Fibroblast of skin of left biceps (primary cell): ENCODE measurements at places on chromosomes 5 and 9.

GRCh38 chr9:73154271-73154670 is 2.6 kb downstream of the ANXA1 start:
- DNase-seq = no peak

- DNase-seq = no peak
These were observed 79.4 kb downstream of the ZNF366 start for GRCh38 chr5:72427488-72428437.

DNA sequence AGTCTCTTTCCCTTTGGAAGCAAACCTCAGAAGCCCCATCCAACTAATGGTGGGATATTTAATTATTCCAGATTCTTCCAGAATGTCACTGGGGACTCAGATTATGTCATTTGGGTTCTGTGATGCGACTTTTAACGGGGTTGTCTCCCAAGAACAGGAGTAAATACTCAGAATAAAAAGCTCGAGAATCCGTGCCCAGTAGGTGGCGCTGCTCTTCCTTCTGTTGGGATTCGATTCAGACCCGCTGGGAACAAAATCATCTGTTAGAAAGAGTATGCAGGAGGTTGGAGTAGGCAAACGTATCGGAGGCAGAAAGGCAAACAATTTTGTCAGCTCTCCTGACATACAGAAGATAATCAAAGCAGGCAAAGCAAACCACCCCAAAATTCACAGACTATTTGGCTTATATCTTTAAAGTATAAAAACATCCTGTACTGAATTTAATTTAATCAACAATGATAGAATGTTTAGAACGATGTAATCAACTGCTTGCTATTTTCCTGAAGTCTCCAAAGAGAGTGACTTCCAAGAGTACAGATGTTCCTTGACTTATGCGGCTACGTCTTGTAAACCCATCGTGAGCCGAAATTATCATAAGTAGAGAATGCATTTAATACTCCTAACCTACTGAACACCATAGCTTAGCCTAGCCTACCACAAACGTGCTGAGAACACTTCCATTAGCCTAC is 169.8 kb upstream of the RAI14 start:
- DNase-seq = peak; percentile 67

GRCh38 chr9:129879103-129879699 is 43.9 kb downstream of the USP20 start:
- no peak for DNase-seq

DNA sequence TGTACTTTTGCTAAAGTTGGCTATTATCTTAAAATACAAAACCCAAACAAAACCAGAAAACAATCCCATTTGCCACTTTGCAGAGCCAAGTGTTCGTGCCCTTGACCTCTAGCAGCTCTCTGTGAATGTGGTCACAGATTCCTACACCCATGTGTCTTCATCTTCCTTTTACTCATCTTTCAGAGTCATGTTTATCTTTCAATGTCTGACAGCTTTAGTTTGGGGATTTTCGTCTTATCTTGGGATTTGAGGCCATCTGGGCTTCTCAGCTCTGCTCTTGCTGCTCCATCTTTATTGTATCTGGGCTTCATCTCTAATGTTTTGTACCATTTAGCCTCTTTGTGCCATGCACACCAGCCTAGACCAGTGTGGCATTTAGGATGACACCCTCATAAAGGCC is 81.0 kb downstream of the DAPK1 start:
- DNase-seq = no peak

DNA sequence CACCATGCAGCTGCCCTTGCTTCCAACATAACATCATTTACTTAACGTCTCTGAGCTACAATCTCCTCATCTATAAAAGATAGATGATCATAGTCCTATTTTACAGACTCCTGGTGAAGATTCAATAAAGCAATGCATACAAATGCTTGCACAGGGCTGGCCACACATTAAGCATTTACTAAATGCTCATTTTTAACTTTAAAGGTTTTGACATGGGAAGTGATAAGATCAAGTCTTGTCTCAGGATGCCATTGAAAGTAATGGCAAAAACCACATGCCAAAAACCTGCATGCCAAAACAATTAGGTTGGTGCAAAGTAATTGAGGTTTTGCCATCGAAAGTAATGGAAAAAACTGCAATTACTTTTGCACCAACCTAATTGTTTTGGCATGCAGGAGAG is 181.2 kb upstream of the ADRA1B start:
- no peak for DNase-seq

- DNase-seq = no peak
These were observed 42.8 kb downstream of the CERT1 start for GRCh38 chr5:75468593-75468992.

GRCh38 chr9:93052791-93053540 is 5.5 kb upstream of the SUSD3 start:
- DNase-seq = no peak

- no peak for DNase-seq
These were observed 41.3 kb downstream of the EFCAB9 start for GRCh38 chr5:172235132-172235780.

DNA sequence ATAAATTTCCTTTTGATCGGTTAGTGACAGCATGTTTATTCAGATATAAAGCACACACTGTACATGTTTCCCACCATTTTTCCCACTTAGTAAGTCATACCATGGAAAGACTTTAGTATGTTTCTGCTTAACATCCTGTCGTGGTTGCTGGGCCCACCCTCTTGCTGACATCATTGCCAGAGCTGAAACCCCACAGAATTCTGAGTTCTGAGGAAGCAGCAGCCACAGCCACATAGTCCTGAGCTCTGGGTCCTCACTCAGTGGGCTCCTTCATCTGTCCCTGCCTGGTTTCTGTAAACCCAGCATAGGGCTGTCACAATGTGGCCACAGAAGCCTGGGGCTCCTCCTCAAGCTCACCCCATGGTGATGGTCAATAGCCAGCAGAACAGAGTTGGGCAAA is 441.5 kb downstream of the ENC1 start:
- DNase-seq = no peak

GRCh38 chr5:69136293-69136692 is 30.7 kb upstream of the CCNB1 start:
- DNase-seq = peak; percentile 29

- no peak for DNase-seq
These were observed 10.7 kb downstream of the OTULIN start for GRCh38 chr5:14674983-14675854.

- DNase-seq = no peak
These were observed 286.9 kb upstream of the ATP10B start for GRCh38 chr5:161138751-161139455.

DNA sequence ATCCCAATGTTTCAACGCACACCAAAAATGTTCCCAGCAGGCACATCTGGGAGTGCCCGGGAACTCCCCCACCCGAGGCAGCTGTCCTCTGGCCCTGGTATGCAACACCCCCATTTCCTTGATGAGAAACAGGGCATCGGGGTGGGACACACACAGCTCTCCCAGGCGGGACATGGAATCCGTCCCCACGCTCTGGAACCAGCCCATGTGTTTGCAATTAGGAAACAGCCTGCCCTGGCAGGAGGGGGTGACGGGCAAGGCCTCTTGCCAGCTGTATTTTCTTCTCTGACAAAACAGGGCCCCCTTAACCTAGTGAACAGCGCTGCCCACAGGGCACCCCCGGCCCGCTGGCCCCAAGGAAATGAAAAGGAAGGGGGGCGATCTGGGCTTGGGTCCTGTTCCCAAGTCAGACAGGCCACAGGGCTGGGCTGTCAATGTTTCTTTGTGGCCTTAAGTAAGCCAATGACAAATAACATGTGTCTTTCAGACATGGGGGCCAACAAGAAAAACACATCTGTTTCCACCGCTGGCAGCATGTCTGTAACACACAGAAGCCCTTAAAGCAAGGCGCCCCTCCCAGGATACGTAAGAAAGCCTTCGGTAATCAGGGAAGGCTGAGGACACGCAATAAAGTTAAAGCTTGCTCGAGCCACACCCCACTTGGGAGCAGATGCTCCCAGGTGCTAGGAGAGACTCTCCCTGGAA is 125.3 kb downstream of the ROR2 start:
- no peak for DNase-seq

DNA sequence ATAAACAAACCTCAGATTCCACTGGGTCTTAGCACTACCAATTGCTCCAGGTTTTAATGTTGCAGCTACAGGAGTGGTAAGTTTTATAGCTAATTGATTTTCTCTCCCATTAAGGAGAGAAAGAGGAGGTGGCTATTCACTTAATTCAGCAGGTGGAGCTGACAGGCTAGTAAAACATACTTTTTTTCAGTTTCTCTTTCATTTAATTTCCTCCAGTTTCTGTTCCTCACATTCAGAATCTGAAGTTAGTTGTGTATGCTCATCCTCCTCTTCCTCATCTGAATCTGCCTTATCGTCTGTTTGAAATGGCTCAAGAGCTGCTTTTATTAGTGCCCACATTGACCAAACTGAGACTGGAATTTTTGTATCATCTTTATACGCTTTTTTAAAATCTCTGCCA is 98.0 kb downstream of the PLPPR1 start:
- no peak for DNase-seq

DNA sequence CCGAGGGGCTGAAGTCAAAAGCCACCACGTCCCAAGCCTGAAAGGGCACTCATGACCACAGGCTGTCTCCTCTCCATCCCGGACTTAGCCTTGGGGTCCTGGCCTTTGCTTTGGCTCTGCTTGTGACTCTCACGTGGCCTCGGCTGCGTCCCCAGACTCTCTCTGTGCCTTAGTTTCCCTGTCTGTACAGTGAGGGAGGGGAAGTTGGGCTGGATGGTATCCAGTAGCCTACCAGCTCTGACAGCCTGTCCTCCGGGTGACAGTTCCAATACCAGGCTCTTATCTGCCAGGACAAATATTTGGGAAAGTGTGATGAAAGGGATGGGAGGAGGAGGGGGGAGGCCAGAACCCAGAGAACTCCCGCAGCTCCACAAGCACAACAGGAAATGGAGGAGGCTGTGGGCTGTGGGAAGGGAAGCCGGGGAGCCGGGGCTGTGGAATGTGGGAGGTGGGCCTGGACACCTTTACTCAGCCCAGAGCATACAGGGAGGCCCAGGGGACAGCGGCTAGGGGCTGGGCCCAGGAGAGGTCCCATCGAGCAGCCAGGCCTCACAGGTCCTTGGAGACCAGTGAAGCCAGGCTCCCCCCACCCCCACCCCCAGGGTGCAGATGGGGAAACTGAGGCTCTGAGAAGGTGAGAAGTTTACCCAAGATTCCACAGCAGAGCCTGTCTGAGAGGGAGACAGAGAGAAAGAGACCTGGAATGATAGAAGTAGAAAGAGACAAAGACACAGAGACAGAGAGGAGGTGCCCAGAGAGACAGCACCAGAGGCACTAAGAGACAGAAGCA is 18.3 kb downstream of the PDGFRB start:
- no peak for DNase-seq

DNA sequence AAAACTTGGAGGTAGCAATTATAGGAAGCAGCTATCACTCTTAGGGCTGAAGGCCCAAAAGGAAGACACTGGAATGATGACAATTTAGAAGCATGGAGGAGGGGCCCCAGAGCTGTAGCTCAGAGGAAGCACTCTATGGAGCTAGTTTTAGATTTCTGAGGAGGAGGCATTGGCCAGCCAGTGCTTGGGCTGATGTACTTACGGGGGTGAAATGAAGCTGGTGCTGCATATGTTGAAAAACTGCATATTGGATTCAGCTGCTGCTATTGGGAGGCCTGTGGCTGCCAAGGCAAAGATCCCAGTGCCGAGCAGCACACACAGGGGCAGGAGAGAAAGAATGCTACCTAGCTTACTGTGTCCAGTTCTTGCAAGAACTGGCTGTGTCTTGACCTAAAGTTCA is 53.9 kb upstream of the HMHB1 start:
- DNase-seq = no peak

DNA sequence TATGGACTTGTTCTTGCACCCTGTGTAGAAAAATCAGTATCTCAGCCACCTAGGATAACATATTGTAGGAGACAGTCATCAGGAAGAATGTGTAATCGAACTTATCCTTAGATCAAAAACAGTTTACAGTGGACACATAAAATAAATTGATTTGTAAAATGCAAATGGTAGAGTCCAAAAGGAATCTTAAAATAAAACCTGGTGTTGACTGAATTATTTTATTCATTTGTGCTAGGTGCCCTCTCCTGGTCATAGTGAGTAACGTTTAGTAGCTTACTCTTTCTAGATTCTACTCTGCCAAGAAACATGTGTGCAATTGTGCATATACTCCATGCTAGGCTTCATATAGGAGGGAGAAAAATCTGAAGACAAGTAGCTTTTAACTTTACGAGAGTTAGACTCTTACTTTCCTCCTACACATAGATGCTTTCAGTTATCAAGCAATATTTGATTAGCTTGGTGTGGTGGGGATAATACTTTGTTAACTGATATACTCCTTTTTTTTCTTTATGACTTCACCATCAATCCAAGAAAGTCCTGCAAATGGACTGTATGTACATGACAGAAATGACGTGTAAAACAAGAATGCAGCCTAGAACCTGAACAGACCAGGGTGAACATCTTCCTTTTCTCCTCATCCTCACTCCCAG is 23.7 kb upstream of the LOX start:
- peak; percentile 57 for DNase-seq

DNA sequence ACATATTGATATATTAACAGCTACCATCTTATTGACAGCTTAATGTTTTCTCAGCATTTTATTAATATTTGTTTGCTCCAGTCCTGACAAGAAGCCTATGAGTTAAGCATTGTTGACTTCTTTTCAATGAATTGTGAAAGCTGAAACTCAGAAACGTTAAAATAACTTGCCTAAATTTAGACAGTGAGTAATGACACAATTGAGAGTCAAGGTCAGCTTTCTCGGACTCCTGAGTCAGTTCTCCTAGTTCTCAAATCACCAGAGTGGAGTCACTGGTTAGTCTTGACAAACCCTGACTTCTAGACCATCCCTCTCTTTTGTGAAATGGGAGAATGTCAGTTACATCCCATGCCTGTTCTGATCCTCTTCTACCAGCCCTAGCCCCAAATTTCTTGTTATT is 222.7 kb upstream of the ACO1 start:
- DNase-seq = no peak

DNA sequence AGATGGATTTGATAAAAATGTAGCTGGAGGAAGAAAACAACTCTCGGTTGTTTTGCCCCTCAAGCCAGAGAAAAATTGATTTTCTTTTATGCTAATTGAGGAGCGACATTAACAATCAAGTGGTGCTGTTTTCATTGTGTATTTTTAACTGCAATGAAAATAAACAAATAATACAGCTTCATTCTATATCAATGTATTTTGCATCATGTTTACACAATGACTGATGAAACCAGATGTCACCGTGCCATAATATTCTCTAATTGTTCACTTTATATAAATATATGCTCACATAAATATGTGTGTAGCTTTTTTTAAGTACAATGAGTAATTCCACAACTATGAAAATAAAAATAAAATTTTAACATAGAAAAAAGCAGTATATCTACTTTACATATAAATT is 139.0 kb upstream of the PRDM9 start:
- DNase-seq = no peak

DNA sequence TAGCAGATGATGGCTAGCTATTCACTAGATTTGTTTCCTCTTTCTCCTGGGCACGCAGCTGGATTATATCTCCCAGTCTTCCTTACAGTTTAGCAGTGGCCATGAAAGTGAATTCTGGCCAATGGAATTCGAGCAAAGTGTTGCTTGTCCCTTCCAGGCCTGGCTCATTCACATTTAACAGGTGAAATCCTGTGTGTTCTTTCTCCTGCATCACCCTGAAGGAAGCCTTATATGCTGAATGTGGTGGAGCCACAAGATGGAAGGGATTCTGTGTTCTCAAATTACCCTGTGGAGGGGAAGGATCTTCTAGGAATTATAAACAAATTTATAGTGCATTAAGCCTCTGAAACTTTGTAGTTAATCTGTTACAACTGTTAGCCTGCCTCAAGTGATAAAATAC is 8.2 kb upstream of the ELOVL7 start:
- no peak for DNase-seq
